ENCODE measurements at places on chromosomes 2 and 18.

DNA sequence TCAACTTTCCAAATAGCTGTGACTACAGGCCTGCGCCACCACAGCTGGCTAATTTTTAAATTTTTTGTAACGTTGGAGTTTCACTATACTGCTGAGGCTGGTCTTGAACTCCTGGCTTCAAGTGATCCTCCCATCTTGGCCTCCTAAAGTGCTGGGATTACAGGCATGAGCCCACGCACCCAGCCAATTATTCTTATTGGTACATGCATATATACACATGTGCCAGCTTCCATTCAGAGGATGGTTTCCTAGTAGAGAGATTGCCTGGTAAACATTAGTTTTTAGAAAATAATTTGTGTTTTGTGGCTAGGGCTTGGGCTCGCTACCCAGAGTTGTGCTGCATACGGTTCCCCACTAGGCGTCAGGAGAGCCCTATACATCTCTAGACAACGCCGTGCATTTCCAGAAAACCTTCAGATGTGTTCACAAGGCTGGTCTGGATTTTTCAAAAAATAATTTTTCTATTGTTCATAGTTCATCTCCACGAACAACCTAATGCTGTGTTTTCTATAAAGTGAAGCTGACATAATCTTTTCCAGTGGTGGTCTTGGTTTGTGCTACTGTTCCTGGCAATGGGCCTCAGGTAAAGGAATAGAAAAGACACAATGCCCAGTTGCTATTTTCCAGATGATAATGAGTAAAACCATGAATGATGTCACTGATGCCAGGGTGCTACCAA is 14.6 kb upstream of the AFG3L2 start:
- DNase-seq, result no peak

DNA sequence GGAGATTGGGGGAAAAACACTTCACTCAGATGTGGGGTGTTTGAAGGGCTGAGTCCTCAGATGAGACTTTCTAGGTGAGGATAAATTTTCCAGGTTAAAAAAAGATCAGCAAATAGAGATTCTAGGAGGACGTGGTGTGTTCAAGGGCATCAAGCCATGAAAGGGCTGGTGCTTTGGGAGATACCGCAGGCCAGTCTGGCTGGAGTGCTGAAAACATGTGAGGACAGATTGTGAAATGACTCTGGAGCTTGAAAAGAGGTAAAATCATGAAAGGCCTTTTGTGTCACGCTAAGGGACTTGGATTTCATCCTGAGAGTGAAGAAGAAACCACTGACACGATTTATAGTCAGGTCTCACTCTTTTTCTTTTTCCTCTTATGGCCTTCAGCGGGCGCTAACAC is 320.5 kb downstream of the DPP10 start:
- DNase-seq, result no peak

GRCh38 chr2:238445409-238446190 is 18.9 kb downstream of the ASB1 start:
- no peak for DNase-seq

- no peak for DNase-seq
Measured at GRCh38 chr18:33116376-33116775, 324.1 kb downstream of the CCDC178 start.

- DNase-seq, result no peak
Measured at GRCh38 chr18:35797948-35798347, 174.5 kb upstream of the RMP24 start.

DNA sequence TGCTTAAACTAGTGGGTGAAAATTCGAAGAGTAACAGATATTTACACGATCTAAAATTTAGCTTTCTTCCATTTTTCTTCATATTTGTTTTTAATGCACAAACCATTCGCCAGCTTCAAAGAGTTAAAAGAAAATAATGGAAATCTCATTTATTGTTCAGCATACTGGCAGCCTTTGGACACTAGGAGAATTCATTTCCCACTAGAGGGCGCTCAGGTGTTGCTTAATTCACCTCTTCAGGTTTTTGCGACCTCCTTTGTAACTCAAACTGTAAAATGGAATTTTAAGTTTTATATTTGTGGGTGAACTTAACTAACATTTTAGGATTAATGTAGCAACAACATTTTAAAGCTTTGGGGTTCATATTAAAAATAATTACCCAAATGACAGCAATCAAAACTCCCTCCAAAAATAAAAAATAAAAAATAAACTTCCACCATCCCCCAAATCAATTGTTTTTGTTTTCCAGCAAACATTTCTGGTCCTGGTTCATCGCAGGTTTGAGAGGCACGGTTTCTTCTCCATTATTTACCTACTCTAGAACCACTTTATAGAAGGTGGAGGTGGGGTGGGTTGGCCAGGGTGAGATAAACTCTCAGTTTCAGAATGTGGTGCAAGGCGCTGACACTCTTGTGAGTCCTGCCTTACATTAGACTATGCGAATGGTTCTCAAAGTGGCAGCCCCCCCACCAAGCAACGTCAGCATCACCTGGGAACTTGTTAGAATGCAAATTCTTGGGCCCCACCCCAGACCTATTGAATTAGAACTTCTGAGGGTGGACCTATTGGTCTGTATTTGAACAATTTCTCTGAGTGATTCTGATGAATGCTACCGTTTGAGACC is 24.7 kb upstream of the PNPT1 start:
- peak; percentile 21 for DNase-seq

DNA sequence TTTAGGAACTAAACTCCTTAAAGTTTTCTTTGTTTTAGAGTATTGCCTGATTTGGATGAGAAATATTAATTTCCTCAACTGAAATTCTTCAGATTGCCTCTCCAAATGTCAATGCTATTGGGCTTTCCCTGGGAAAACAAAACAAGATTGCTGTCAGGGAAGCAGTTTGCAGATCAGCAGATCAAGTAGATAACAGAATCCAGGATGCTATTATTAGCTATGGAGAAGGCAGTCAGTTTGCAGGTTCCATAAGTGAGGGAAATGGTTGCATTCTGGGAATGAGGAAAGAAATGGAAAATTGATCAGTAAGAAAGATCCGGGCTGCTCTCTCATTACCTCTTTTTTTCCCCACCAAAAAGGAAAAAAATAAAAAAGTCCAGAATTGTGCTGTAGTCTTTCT is 11.0 kb downstream of the LINC00305 start:
- no peak for DNase-seq

DNA sequence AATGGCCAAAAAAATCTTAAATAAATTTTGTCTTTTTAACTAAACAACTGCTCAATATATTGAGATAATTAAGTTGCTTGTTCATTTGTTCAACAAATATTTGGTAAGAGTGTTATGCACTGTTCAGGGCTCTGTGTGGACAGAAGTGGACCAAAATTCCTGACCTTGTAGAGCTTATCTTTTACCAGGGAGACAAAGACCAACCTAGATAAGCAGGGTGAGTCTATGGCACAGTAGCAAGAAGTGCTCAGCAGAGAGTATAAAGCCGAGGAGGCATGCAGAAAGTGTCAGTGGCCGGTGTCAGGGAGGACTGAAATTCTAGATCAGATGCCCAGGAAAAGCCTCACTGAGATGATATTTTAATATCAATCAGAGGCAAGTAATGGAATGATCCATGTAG is 2.6 kb downstream of the RAB27B start:
- no peak for DNase-seq

- DNase-seq, result no peak
Measured at GRCh38 chr2:151937966-151938365, 109.7 kb upstream of the ARL5A start.

GRCh38 chr2:3610881-3611505 is 16.1 kb downstream of the COLEC11 start:
- DNase-seq, result no peak

- DNase-seq, result no peak
Measured at GRCh38 chr18:7332452-7332851, 101.6 kb downstream of the LRRC30 start.

- DNase-seq, result peak; percentile 41
Measured at GRCh38 chr2:85437488-85438200, 19.1 kb downstream of the SH2D6 start.

- DNase-seq, result no peak
Measured at GRCh38 chr18:58578835-58579560, 49.9 kb downstream of the ALPK2 start.

- DNase-seq, result no peak
Measured at GRCh38 chr2:209351636-209352035, 72.2 kb upstream of the MAP2 start.

- peak; percentile 10 for DNase-seq
Measured at GRCh38 chr18:25921677-25922421, 168.6 kb downstream of the SS18 start.

- no peak for DNase-seq
Measured at GRCh38 chr2:179440642-179441251, 176.1 kb upstream of the SESTD1 start.

DNA sequence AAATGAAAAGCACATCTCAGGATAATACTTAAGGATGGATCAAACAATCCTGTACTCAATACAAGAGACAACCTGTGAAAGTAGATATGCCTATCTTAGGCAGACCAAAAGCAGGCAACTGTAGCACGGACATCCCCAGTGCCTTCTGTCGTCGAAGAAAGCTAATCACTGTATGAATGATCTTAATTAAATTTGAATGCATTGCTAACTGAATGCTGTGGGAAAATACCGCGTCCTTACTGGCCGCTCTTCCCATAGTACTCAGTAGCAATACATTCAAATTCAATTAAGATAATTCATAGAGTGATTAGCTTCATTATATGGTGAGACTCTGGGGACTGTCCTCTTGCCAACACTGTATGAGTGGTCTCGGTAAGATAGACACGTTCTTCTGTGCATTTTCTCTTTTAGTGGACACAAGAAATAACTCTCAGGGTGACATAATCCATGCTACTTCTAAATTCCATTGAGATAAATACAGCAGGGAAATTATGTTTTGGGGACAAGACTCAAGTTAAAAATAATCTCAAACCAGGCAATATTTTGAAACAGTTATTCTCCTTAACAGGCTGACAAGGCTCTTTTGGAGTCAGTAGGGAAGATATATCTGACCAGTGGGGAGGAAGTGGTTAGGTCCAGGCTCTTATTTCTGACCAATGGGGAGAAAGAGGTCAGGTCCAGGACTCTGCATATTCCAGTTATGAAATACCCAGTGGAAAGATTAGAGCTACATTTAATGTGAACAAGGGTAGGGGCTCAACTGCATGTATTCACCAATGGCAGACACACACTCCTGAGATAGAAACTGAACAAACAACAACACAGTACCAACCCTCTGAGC is 97.3 kb downstream of the DOCK10 start:
- DNase-seq, result no peak

- DNase-seq, result no peak
Measured at GRCh38 chr2:231423176-231423575, 27.7 kb downstream of the B3GNT7 start.

DNA sequence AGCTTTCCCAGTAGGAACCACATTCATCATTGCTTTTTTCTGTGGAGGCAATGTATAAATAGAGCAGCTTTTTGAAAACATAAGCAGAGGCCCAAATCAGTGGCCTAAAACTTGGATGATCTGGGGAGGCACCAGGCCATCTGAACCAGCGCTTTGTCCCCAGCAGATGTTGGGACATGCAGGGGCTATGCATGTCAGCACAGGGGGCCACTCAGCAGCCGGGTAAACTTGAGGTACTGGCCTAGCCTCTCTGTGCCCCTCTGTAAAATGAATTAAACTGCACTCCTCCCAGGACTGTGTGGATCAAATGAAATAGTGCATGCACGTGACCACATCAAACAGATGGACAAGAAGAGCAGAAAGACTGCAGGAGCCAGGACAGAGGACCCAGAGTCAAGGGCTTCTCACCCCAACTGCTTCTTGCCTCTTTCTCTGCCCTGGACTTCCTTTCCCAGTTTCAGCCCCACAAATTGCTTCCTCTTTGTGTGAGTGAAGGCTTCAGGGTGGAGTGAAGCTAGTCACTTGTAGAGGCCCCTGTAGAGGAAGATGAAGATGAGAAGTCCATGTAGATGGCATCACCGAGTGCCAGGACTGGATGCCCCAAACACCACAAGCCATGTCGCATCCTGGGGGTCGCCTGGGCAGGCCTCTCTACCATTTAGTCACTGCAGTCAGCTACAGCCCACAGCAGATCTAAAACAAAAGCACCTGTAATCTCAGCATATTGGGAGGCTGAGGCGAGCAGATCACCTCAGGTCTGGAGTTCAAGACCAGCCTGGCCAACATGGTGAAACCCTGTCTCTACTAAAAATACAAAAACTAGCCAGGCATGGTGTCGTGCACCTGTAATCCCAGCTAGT is 53.2 kb downstream of the IMPA2 start:
- no peak for DNase-seq

DNA sequence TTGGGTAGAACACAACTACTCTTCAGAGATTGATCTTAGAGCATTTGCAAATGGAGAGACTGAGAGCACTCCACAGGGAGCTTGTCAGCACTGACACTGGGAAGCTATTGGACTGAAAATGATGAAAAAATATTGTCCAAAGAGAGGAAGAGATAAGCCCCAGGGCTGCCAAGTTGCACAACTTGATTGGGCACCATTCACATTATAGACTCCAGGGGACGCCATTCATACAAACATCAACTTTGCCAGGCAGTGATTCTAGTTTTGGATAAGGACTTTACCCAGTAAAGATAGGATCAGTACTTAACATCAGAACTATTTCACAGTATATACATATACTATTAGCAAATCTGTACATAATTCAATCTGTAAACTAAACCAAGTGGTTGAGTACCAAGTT is 79.6 kb upstream of the MYCN start:
- no peak for DNase-seq

GRCh38 chr2:88868861-88869260 is 177.4 kb downstream of the RPIA start:
- DNase-seq, result no peak

DNA sequence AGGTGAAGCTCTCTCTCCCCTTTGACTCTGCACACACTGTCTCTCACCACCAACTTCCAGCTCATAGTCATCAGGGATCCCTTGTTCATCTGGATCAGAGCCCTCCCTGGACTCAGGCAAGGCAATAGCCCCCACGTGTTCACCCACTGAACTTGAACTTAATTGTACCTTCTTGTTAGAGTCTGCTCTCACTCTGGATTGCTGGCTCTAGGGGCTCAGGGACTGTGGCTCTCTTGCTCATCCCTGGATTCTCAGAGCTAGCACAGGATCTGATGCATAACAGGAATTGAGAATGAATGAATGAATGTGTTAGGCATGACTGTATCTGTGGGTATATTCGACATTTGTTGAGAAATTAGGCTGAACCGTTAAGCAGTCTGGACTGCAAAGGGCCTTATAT is 16.7 kb upstream of the ASAP2 start:
- DNase-seq, result no peak

DNA sequence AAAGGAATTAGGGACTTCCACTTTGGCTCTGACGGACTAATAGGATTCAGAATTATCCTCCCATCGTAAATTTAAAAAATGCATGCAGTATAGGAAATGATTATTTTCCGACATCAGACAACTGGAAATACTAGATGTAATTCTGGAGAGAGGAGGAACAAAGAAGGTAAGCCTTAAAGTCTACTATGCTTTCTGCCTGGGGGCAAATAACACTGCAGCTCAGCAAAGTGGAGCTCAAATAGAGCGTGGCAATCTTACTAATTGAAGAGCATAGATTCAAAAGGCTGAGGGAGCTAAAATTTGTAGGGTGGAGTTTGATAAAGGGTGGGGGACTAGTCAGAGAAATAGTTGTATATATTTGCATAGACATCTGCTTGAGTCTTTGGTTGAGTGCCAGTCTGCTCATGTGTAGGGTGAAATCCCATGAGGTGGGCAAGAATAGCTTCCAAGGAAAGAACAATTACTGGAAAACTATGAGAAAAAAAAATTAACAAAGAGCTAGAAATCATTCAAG is 23.8 kb downstream of the COPS8 start:
- DNase-seq, result no peak

Data from stimulated activated CD4-positive, alpha-beta T cell treated with anti-CD3 and anti-CD28 coated beads, Interleukin-1b, Interleukin-23, amount 100 ng/mL, for 24 hours (primary cell).